Small intestine (tissue), 16 donors: ENCODE measurements at places on chromosomes 4 and X.

DNA sequence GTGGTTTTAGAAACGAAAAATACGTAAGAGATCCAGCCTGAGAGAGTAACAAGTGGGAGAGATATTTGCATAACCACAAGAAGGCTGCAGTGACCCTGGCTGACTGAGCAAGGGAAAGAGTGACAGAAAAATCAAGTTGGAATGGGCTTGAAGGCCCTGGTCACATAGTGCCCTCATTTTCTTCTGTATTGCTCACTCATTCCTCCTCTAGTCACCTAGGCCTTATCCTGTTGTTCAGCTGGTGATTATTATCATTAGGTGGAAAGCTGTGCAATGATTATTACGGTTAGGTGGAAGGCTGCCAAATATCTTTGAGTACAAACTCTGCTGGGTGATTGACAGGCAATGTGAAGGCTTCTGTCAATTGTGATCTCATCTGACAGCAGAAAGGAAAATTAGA lies 2384.1 kb downstream of the PCDH7 start:
- no peak for DNase-seq

- DNase-seq: no peak
Observed at GRCh38 chr4:101163936-101164335, 183.4 kb downstream of the PPP3CA start.

GRCh38 chr4:168498251-168498650 lies 1.4 kb downstream of the PALLD start:
- DNase-seq: no peak

DNA sequence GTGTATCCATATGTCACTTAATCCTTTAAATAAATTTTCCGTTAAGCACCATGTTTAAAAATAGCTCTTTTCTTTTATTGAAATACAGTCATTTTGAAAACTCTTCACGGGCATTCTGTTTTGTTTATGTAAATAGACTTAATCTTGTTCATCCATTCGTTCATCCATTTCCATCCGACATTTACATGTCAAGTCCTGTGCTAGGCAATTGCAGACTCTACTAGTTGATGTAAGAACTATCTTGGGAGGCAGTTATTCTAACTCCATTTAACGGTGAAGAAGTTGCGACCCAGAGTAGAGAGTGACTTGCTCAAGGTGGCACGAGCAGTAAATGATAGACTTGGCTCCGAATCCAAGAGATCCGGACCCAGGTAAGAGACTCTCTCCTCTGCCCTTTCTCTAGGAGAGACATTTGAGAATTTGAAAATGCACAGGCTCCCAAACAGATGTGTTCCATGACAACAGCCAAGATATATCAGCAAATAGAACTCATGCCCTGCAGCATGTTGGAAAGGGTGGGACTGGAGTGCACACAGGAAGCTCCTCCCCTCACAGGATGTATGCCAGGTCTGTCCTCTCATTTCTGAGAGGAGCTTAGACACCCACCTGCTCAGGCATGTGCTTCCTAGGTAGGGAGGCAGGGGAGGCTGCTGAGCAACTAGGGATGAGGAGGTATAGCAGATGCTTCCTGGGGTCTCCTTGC lies 64.5 kb downstream of the DRD5 start:
- DNase-seq: no peak

GRCh38 chr4:156694413-156694812 lies 277.2 kb downstream of the PDGFC start:
- no peak for DNase-seq

- no peak for DNase-seq
Observed at GRCh38 chr4:147960971-147961370, 229.1 kb downstream of the ARHGAP10 start.

DNA sequence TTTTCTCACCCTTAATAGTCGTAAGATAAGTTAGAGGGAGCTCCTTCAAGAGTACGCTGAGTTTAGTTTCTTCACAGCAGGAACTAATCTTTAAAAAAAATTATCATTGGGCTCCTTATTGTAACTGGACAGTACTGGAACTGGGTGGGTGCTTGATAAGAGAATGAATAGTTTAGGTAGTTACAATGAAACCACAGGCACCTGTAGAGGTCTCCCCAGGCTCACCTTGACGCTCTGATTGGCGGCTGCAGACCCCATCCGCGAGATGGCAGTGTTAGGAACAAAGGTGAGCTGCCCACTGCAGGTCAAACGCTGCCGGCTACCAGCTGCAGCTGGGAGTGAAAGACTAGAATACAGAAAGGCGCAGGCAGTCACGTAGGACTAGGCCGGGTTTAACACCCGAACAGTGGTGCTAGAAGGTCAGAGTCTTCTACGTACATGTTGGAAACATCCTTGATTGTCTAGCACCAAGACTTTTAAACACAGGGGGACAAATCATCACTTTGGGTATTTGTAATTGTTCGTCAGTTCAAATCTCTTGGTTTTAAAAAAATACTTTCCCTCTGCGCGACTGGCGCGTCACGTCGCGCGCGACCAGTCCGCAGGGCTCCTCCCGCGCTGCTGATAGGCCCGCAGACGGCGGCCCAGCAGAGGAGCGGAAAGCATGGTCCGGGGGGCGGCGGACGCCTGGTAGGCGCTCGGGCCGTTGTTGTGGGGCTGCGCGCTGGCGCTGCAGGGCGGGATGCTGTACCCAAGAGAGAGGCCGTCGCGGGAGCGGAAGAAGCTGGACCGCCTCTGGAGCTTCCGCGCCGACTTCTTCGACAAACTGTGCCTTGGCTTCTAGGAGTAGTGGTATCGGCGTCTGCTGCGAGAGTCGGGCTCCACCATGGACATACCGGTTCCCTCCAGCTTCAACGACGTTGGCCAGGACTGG lies 45.6 kb downstream of the SMARCA5 start:
- peak; percentile 89 for DNase-seq
